ENCODE measurements at places on chromosomes 5 and 9.

- DNase-seq = no peak
These were observed 250.1 kb upstream of the KLF4 start for GRCh38 chr9:107739601-107740082.

GRCh38 chr5:91910247-91910646 is 527.1 kb upstream of the ARRDC3 start:
- no peak for DNase-seq

- no peak for DNase-seq
These were observed 17.4 kb upstream of the IL13 start for GRCh38 chr5:132640613-132641012.

DNA sequence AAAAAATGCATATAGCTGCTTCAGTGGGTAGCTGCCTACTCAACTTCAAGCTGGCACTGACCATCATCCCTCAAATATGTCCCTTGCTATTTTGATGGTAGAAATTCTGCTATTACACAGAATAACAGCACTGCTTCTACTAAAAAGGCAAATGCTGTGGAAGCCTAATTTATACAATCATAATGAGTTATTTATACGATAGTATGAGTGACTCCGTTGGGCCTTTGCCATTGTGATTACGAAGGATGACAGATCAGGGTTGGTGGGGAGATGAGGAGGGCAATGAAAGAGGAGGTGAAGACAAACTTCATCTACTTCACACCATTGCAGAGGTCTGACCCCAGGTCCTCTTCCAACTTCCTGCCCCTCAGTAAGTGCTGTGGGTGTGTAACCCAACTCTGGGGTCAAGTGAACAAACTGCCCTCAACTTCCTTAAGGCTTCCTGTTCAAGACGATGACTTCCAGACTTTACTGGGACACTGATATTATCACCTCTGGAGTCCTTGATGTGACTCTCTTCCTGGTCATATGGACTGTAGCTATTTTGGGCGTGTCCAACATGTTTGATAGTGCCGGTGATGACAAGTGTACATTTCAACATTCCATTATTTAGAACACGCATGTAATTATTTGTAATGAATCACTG is 74.1 kb upstream of the RPS23 start:
- DNase-seq = no peak

All from stimulated activated CD4-positive, alpha-beta T cell treated with anti-CD3 and anti-CD28 coated beads, Interleukin-15, amount 100 ng/mL, for 1 hour (primary cell).